ENCODE measurements at places on chromosomes 4 and X.
A peak's percentile ranks its signal among the peaks of the same experiment; 100 is the strongest.

- DNase-seq = no peak
Observed at GRCh38 chr4:23476515-23477090, 413.2 kb downstream of the PPARGC1A start.

DNA sequence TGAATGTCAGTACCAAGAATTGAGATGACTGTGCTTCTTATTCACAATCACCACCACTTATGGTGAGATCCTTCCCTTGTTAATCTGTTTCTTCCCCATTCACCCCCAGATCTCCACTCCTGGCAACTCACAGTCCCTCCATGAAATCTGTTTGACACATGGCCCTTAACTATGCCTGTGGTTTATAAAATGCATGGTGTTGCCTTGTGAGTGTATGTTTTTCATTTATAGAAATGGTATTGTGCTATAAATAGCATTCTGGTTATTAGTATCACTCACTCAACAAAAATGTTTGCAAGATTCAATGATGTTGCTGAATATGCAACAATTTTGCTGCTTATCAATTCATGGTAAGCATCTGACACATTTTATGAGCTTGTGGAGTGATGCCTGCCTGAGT is 131.0 kb downstream of the PRKX start:
- no peak for DNase-seq

GRCh38 chr4:150664935-150665334 is 83.0 kb downstream of the MAB21L2 start:
- peak; percentile 26 for DNase-seq

DNA sequence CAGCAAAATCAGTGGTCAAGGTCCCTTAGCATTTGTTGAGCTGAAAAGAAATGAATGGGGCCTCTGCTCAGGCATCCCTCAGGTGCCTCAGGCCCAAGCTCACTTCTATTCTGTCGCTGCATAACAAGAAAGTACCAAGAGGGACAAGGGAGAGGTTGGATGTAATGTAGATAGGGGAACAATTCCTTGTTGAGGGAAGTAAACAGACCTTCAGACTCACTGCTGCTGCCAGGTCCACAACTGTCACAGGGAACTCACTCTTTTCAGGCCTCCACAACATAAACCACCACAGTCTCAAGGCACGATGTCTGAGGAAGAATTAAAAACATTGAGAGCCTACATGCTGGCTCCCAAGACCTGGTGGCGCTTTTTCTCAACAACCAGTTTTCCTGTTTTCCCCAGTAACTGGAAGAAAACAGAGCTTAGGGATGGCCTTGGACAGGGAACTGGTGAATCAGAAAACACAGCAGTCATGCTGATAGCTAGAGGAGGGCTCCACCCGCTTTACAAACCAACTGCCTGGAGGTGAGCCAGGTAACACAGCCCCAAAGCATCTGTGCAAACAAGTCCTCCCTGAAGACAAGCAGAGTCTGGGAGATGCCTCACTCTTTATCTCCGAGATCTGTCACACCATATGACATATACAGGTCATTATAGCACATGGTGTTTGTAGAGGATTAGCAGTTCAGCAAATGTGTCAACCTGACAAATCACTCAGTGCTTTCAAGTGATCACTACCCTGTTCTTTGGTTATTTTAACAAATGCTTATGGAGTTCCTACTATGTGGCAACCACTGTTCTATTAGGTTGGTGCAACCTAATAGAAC is 14.3 kb upstream of the AWAT1 start:
- peak; percentile 50 for DNase-seq

GRCh38 chr4:40316782-40317635 is 18.1 kb upstream of the CHRNA9 start:
- peak; percentile 80 for DNase-seq

Measured in HCT116 (cell line).